Lung (tissue), 17 donors: ENCODE measurements at places on chromosomes 7 and 10.
A peak's percentile ranks its signal among the peaks of the same experiment; 100 is the strongest.

DNA sequence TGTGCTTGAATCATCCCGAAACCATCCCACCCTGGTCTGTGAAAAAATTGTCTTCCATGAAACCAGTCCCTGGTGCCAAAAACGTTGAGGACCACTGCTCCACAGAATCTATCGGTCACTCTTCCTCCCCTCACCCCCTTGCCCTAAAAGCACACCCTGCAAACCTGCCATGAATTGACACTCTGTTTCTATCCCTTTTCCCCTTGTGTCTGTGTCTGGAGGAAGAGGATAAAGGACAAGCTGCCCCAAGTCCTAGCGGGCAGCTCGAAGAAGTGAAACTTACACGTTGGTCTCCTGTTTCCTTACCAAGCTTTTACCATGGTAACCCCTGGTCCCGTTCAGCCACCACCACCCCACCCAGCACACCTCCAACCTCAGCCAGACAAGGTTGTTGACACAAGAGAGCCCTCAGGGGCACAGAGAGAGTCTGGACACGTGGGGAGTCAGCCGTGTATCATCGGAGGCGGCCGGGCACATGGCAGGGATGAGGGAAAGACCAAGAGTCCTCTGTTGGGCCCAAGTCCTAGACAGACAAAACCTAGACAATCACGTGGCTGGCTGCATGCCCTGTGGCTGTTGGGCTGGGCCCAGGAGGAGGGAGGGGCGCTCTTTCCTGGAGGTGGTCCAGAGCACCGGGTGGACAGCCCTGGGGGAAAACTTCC is 784 bp upstream of the SERPINE1 start:
- DNase-seq: peak; percentile 61

DNA sequence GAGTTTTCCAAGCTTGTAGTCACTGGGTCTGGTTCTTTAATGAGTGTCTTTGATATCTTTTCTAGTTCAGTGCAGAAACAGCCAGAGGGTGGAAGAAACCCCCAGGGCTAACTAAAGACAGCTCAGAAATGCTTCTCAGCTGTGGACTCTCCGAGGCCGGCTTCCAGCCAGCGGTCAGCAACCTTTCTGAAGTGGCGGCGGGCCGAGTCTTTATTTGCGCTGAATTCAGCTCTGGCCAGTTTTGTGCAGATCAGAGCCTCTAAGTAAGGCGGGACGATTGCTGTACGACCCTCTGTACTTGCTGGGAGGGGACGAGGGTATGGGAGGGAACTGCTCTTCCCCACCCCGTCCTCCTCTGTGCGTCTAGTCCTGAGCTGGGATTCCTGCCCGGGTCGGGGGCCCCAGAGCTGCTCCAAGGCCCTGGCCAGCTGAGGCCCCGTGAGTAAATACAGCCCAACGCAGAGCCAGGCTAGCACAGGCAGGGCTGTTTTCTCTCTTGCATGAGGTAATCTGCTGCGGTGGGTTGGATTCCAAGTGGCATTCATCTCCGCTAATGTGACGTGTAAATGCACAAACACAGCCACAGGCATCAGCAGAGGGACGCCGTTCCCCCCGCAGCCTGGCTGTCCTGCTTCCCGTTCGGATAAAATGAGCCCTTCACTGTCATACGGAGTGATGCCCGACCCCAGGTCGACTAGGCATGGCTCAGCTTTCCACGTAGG is 159.8 kb downstream of the PIP4K2A start:
- peak; percentile 96 for DNase-seq

DNA sequence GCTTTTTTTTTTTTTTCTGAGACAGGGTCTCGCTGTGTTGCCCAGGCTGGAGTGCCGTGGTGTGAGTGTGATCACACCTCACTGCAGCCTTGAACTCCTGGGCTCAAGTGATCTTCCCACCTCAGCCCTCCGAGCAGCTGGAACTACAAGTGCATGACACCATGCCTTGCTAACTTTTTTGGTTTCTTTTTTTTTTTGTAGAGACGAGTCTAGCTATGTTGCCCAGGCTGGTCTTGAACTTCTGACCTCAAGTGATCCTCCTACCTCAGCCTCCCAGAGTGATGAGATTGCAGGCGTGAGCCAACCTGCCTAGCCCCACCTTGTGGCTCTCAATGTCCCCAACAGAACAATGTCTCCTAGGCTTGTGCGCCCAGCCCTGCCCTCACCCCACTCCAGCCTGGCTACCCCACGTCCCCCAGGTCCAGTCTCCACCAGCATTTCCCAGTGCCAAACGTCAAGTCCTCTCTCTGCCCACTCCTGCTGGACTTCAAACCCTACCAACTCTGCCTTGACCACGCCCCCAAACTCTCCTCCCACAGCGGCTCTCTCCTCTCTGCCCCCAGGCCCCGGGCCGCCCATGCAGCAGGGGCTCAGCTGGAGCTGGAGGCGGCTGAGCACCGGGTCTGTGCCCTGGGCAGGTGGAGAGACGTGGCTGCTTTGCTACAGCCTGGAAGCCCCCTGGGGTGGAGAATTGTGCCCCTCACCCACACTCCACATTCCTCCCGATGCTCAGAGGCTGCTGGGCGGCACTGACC is 18.9 kb downstream of the BHLHA15 start:
- no peak for DNase-seq

GRCh38 chr10:28800144-28800543 is 122.8 kb downstream of the BAMBI start:
- peak; percentile 65 for DNase-seq

- DNase-seq: no peak
These were observed 133.5 kb downstream of the DOCK4 start for GRCh38 chr7:112072541-112073245.

- peak; percentile 27 for DNase-seq
These were observed 15.7 kb downstream of the ZFAND2A start for GRCh38 chr7:1144269-1144771.

- DNase-seq: no peak
These were observed 199.8 kb upstream of the LYZL1 start for GRCh38 chr10:29089091-29089490.

DNA sequence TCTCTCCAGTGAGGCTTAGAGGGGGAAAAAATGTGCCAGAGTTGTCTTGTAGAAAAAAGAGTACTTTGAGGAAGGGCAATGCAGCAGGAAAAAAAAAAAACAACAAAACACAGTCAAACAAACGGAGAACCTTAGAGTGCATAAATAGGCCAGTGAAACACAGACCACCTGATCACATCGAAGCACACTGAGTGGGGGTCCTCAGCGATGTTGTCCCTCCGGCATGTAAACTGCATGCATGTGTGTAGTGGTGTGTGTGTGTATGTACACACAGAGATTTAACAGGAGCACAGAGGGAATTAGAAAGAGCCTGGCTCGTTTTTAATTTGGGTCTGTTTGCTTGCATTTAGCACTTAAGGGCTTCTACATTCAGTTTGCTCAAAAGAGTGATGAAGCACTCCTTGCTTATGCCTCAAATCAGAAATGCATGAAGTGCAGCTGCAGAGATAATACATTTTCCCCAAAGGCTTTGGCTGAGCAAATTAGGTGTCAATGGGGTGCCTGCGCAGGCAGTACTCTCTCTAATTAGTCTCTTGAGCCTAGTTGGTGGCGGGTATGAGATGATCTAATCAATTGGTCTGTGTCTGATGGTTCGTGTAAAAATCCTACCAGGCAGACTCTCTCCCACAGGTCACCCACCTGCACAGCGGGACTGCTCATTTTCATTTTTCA is 62.7 kb upstream of the FZD1 start:
- no peak for DNase-seq

- DNase-seq: peak; percentile 96
These were observed 9.1 kb upstream of the FXYD4 start for GRCh38 chr10:43362191-43362839.

- DNase-seq: no peak
These were observed 25.4 kb downstream of the FAM20C start for GRCh38 chr7:217781-218180.

GRCh38 chr7:21011153-21011552 is 224.5 kb upstream of the SP8 start:
- DNase-seq: no peak

- no peak for DNase-seq
These were observed 181.7 kb downstream of the PARD3 start for GRCh38 chr10:34633374-34633773.

GRCh38 chr10:12218991-12219390 is 23.0 kb downstream of the CDC123 start:
- DNase-seq: no peak

GRCh38 chr10:98636921-98637329 is 190.2 kb upstream of the HPS1 start:
- DNase-seq: no peak

DNA sequence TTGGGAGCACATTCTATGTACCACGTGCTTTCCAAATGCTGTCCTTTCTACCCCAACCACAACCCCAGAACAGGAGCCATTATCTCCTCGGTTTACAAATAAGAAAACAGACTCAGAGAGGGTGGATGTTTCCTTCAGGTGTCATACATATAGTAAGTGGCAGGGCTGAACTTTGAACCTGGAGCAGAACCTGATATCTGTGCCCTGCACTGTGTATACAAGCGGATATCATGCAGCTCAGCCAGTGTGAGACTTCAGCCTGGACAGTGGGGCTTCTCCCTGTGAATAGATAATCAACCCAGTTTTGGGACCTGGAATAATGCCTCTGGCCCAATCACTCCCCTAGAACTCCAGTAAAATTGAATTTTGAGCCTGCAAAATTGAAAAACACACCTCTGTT is 341.1 kb downstream of the GRID1 start:
- DNase-seq: no peak
